Mesothelial cell of epicardium (in vitro differentiated cells): ENCODE measurements at places on chromosomes 11 and 22.
A peak's percentile ranks its signal among the peaks of the same experiment; 100 is the strongest.

DNA sequence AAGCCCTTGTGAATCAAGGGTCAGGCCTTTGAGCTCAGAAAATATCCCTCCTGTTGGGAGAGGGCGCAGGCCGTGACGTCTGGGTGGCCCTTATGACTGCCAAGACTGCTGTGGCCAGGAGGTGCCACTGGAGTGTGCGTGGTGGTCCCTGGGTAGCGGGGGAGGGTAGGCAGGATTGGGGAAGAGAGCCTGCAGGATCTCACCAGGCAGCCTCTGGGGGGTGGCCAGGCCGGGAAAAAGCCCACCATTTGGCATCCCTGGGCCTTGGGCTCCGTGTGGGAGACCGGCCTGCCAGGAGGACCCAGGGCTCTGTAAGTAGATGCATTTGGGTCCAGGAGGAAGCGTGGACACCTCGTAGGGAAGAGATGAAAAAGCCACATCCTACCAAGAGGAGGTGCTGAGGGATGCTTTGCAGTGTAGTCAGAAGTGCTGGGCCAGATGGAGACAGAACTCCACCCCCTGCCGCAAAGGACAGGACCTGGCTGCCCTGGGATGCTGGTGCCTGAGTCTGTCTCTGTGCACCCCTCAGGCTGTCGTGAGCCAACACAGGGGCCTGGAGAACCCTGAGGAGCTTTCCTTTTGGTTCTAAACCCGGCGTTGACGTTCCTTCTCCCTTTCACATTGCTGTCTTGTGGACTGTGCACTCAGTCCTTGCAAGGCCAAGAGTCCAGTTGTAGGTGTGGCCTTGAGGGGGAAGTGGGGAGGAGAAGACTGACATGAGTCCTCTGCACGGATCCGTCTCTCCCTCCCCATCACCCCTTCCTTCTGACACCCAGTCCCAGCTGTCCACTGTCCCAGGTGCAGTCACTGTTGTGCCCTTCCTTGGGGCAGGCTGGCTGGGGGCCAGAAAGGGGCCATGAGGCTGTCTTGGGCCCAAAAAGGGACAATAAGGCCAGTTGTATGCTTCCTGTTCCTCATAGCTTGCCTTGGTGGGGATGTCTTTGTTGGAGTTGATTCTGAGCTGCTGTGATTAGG, 12.7 kb upstream of the MIEF1 start:
- DNase-seq = no peak
- H3K27ac ChIP-seq = no peak overlapping the region
- H3K36me3 ChIP-seq = peaks cover 9% of the 10 kb centered on the region
- H3K27me3 ChIP-seq = no peaks in the 10 kb centered on the region
- peaks cover 5% of the 10 kb centered on the region for H3K4me1 ChIP-seq

DNA sequence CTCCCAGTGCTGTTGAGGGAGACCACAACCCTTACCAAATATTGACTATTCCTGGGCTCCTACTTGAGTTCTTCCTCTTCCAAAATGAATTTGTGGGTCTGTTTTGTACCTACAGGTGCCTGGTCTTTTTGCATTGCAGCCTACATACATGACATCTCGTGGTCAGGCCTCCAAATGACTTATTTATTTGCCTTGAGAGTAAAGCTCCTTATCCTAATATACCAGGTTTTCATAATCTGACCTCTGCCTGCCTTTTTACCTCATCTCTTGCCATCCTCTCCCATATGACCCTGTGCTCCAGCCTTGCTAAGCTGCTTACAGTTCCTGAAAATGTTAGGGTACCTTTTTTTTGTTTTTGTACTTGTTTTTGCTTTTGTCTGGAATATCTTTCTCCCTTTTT, 130.4 kb downstream of the UVRAG start:
- H3K4me3 ChIP-seq = no peak overlapping the region
- H3K36me3 ChIP-seq = no peaks in the 10 kb centered on the region
- no peak for DNase-seq

DNA sequence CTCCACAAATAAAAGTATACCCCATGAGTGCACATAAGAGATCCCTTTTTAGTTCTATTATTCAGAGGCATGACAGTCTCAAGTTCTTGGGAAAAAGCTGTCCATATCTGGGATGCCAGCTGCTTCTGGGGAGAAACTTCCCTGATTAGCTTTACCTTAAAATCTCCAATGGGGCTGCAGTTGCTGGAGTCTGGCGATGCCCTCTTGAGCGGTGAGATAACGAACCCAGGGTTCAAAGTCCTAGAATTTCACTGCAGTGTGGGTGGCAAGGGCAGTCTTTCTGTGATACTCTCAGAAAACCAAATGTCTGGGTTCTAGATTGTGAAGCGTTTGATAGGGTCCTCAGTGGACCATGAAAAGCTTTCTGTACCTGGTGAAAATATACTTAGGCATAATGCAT, 7.4 kb upstream of the PRR33 start:
- H3K4me3 ChIP-seq = no peak overlapping the region
- H3K36me3 ChIP-seq = no peaks in the 10 kb centered on the region
- DNase-seq = no peak
- H3K4me1 ChIP-seq = peaks cover 17% of the 10 kb centered on the region
- H3K27me3 ChIP-seq = no peaks in the 10 kb centered on the region
- H3K27ac ChIP-seq = no peak overlapping the region

GRCh38 chr11:29395555-29396072, 621.2 kb downstream of the KCNA4 start:
- DNase-seq = no peak
- no peaks in the 10 kb centered on the region for H3K4me1 ChIP-seq
- H3K4me3 ChIP-seq = no peak overlapping the region
- no peak overlapping the region for H3K27ac ChIP-seq
- H3K36me3 ChIP-seq = no peaks in the 10 kb centered on the region

DNA sequence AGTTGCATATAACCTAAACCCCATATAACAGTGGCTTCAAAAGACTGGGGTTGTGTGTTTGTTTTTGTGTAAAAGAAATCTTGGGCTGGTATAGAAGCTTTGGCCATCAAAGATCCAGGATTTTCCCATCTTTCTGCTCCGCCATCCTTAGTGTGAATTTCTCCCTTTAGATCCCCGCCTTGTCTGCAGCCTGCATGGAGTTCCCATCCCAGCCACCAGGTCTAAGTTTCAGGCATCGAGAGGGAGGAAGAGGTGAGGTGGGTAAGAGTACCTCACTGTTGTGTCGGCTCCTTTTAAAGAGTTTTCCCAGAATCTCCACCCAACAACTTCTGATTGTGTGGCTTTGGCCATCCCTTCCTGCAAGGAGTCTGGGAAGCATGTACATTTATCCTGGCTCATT, 195.5 kb upstream of the SORL1-AS1 start:
- peaks cover 15% of the 10 kb centered on the region for H3K4me1 ChIP-seq
- H3K27me3 ChIP-seq = no peaks in the 10 kb centered on the region
- no peak for DNase-seq
- H3K27ac ChIP-seq = no peak overlapping the region
- no peaks in the 10 kb centered on the region for H3K36me3 ChIP-seq

DNA sequence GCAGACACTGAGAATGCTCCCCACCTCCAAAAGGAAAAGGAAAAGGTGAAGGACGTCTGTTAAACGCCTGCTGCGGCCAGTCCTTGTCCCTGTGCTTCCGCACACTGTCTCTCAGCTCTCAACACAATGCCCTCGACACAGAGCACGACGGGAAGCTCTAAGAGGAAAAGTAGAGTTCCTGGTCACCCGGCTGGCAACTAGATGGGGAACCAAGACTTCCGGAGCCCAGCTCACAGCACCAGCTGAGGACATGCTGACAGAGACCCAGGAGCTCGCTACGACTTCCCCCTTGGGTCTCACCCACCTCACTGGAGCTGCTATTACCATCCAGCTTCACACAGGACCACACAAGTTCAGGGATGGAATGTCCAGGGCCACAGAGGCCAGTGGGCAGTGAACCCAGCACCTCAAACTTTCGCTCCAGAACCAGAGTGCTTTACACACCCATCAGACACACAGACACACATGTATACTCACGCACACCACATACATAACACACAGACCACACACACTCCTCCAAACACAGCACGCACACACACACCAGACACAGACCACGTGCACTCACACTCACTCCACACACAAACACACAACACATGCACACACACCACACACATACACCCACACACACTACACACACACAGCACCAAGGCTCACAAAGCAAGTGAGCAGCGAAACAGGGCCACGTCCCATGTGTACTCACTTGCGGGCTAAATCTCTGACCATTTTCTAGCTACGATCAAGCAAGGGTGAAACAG, 9.6 kb downstream of the SULT4A1 start:
- no peak overlapping the region for H3K27ac ChIP-seq
- no peaks in the 10 kb centered on the region for H3K36me3 ChIP-seq
- H3K4me3 ChIP-seq = no peak overlapping the region
- DNase-seq = no peak
- H3K4me1 ChIP-seq = no peaks in the 10 kb centered on the region

- no peaks in the 10 kb centered on the region for H3K36me3 ChIP-seq
- H3K4me3 ChIP-seq = no peak overlapping the region
- H3K27ac ChIP-seq = no peak overlapping the region
- peaks cover 11% of the 10 kb centered on the region for H3K27me3 ChIP-seq
Observed at GRCh38 chr11:76844511-76844910, 16.2 kb upstream of the ACER3 start.

DNA sequence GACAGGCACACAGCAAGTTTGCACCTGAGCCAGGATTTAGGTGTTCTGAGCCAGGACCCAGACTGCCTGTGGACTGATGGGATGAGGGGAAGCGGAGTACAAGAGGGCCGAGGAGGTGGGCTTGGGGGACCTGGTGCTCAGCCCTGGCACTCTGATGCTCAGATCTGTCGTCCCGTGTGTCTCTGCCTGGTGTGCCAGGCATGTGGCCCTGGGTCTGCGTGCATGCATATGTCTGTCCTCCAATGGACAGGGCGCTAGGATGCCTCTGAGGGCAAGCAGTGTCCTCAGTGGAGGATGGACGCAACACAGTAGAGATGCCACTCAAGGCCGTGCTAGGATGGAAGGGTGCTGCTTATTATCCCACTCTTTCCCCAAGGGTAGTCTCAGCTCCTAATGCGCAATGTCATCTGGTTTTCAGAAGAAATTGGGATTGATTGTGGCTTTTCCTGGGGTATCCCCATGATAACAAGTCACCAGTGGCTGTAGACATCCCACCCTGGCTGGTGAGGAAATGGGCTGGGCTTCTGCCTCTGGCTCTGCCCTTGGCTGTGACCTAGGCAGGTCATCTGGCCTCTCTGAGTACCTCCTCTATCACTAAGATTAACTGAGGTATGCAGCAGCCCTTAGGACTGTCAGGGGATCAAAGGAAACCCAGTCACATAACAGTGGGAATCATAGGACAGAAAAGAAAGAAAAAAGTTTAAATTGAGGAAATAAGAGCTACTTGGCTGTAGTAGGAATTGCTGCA, 35.7 kb upstream of the SUSD2 start:
- H3K27me3 ChIP-seq = no peaks in the 10 kb centered on the region
- H3K27ac ChIP-seq = peak overlapping the region; percentile 93
- DNase-seq = no peak
- H3K36me3 ChIP-seq = peaks cover 2% of the 10 kb centered on the region
- no peak overlapping the region for H3K4me3 ChIP-seq

DNA sequence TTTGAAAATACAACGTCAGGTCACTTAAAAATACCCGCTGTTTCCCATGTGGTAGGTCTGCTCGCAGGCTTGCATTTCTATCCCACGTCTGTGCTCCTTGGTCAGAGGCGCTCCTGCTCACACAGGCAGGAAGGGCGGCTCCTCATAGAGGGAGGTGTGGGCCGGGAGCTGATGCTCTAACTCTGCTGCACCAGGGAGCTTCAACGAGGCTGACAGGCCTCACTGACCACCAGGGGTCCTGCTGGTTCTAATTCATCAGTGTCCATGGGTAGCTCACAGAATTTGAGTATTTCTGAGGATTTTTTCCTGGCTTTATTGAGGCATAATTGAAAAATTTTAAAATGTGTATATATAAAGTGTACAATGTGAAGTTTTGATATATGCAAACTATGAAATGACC, 68.5 kb downstream of the PIWIL3 start:
- peaks cover 30% of the 10 kb centered on the region for H3K4me1 ChIP-seq
- no peaks in the 10 kb centered on the region for H3K36me3 ChIP-seq
- H3K4me3 ChIP-seq = no peak overlapping the region
- no peak overlapping the region for H3K27ac ChIP-seq
- peaks cover 15% of the 10 kb centered on the region for H3K27me3 ChIP-seq

GRCh38 chr11:16804104-16804947, 65.9 kb downstream of the C11orf58 start:
- H3K27me3 ChIP-seq = no peaks in the 10 kb centered on the region
- peaks cover 18% of the 10 kb centered on the region for H3K4me1 ChIP-seq
- H3K36me3 ChIP-seq = no peaks in the 10 kb centered on the region
- no peak for DNase-seq

GRCh38 chr11:122910775-122911174, 28.2 kb downstream of the JHY start:
- no peaks in the 10 kb centered on the region for H3K36me3 ChIP-seq
- H3K27me3 ChIP-seq = no peaks in the 10 kb centered on the region
- H3K27ac ChIP-seq = no peak overlapping the region
- H3K4me1 ChIP-seq = peaks cover 5% of the 10 kb centered on the region

- peaks cover 7% of the 10 kb centered on the region for H3K4me1 ChIP-seq
- H3K4me3 ChIP-seq = no peak overlapping the region
- DNase-seq = no peak
- H3K27me3 ChIP-seq = peaks cover 46% of the 10 kb centered on the region
Observed at GRCh38 chr11:11611381-11611780, 10.4 kb downstream of the GALNT18 start.

- peaks cover 19% of the 10 kb centered on the region for H3K4me1 ChIP-seq
- H3K4me3 ChIP-seq = no peak overlapping the region
- DNase-seq = no peak
- H3K27ac ChIP-seq = no peak overlapping the region
Observed at GRCh38 chr22:24772493-24773220, 1.9 kb downstream of the PIWIL3 start.

DNA sequence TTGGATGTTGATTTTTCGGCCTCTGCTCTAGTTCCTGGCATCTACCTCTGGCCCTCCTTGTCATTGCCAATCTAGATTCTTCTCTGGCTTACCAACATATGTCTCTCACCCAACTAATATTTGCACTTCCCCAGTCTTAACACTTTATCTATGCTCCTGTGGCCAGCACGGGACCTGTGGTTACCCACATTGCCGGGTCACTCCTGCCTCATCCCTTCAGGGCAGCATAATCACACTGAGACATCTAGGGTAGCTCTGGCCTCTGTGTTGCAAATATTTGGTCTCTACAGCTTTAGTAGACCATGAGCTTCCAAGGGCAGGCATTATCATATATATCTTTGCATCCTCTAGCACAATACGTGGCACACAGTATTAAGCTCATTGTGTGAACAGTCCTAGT, 182.0 kb upstream of the ARHGAP20 start:
- H3K27ac ChIP-seq = no peak overlapping the region
- peaks cover 2% of the 10 kb centered on the region for H3K36me3 ChIP-seq
- H3K27me3 ChIP-seq = peaks cover 2% of the 10 kb centered on the region
- no peak for DNase-seq

- no peaks in the 10 kb centered on the region for H3K36me3 ChIP-seq
- no peak overlapping the region for H3K27ac ChIP-seq
- H3K4me1 ChIP-seq = no peaks in the 10 kb centered on the region
Observed at GRCh38 chr11:6667733-6668374, 12.2 kb upstream of the DCHS1 start.

DNA sequence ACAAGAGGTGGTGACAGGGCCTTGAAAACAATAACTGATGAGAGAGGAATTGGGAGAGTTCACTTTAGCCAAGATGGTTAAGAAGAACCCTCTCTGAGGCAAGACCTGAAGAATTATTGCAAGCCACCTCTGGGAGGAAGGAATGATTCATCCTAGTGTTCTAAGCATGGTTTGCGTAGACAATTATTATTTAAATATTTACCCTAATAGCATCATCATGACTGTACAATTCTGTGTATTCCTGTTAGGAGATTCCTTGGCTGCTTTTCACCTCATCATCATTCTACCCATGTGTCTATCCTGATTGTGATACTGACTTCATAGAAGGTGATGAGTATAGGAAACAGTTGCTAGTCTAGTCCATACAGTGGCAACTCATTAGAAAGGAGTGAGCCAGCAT, 264.4 kb downstream of the DDX10 start:
- no peak for DNase-seq
- no peak overlapping the region for H3K4me3 ChIP-seq
- H3K27ac ChIP-seq = no peak overlapping the region
- no peaks in the 10 kb centered on the region for H3K27me3 ChIP-seq
- no peaks in the 10 kb centered on the region for H3K36me3 ChIP-seq
